Endothelial cell (in vitro differentiated cells): ENCODE measurements at places on chromosomes 5 and 9. TPM values are rescaled to one million over a fixed set of nuclear protein-coding genes. Genes with fewer than 3 reads are reported as not detected.

PRSS3 gene
- total RNA-seq, result 0.59 TPM

C1QTNF3 gene
- 2.1 TPM for total RNA-seq

MARCOL gene
- not detected for total RNA-seq

CYSRT1 gene
- 1.4 TPM for total RNA-seq

- DNase-seq, result no peak
Measured at GRCh38 chr9:107744873-107745272, 255.3 kb upstream of the KLF4 start.

- no peak for DNase-seq
Measured at GRCh38 chr9:129384491-129385210, 206.6 kb upstream of the IER5L start.

GRCh38 chr5:459562-460272 lies 16.7 kb downstream of the EXOC3 start:
- DNase-seq, result no peak
